SJCRH30 (cell line): ENCODE measurements at places on chromosomes 1 and 21.

GRCh38 chr1:28229089-28229488, 3.7 kb downstream of the DNAJC8 start:
- no peak for DNase-seq

GRCh38 chr1:8214501-8215173, 103.3 kb upstream of the SLC45A1 start:
- no peak for DNase-seq

DNA sequence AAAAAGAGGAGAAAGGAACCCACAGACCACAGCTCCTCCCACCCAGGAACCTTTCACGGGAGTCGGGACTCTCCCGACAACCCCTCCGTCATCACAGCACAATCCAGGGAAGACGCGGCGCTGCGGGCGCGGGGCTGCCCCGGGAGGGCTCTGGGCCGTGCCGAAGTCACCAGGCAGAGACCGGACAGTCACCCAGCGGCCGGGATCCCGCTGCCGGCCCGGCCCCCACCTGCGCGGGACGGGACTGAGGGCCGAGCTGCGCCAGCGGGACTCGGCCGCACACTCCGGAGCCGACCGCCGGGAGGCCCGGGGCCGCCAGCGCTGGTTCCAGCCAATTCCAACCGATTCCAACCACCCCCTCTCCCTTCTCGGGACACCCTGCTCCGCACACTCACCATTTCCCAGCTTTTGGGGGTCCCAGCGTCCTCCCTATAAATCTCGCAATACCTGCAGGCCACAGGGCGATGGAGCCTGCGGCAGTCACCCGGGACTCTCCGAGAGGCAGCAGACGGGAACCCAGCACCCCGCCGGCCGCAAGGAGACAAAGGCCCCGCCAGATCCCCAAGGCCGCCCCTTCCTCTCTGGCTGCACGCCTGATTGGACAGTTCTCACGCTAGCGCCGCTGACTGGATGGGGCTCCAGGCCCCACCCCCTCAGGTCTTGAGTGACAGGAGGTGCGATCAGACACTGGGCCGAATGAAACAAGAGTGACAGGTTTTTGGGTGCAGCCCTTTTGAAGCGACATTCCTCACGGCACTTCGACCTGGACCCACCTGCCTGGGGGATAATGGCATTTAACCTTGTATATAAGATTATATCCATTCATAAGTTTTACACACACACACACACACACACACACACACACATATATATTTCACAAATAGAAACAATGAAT, at the start of gene ZNF695:
Gene ZNF695 (minus strand): TSS at position 547 of the 895 bp plus-strand sequence. CDS start 149 bp downstream, at position 398.
- DNase-seq: peak; percentile 95

DNA sequence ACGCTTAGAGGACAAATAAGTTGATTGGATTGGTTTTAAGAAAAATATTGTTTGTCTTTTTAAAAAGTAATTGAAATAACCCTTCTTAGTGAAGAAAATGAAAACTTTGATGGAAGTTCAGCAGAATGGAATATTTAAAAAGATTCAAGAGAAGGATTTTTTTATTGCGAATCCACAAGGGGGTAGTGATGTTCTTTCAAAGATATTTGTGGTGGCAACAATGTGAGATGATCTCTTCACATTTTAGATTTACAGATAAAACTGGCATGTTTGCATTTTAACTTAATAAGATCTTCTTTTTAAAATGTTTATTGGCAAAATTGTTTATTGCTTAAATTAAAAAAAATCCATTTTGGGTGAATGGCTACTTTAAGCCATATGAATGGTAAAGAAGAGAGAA, 8.9 kb downstream of the CAMTA1 start:
- no peak for DNase-seq

- no peak for DNase-seq
Measured at GRCh38 chr1:89312572-89312971, 39.9 kb upstream of the GBP5 start.

DNA sequence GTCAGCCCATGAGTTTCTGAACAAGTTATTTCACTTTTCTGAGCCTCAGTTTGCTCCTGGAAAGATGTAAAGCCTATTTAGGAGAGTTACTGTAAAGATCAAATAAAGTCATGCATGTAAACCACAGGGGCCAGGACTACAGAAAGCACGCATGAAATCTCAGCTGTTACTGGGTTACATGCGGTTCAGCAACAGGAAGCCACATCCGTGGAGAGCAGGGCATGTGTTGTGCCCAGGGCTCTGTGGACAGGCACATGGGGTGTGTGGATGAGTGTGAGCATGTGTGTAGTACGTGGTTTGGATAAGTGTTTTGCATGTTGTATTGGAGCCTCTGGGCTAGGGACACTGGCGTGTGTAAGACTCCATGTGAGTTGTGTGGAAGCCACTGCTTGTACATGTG, 2.2 kb upstream of the EPHA2 start:
- DNase-seq: peak; percentile 73
